ENCODE measurements at places on chromosomes 12 and 14.
A peak's percentile ranks its signal among the peaks of the same experiment; 100 is the strongest.

DNA sequence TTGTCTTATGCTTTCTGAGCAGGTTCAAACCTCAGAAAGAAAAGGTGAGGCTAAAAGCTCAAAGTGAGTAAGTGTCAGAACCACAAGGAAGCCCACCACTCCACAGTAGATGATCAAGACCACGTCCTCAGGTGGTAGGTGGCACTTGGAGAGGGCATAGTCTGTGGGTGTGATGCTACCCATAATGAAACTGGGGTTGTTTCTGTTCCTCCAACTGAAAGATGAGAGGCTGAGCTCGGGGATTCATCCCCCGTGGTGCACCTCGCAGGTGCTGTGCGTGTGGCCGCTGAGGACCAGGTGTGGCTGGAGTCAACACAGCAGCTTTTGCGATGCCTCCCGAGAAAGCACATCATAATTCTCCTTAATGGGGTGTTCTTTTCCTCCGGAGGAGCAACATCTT, 285.7 kb downstream of the TTC8 start:
- no peak for DNase-seq

- DNase-seq: no peak
These were observed 64.4 kb downstream of the RGS6 start for GRCh38 chr14:71996610-71997009.

- DNase-seq: no peak
These were observed 5.5 kb downstream of the KRT5 start for GRCh38 chr12:52514471-52515318.

DNA sequence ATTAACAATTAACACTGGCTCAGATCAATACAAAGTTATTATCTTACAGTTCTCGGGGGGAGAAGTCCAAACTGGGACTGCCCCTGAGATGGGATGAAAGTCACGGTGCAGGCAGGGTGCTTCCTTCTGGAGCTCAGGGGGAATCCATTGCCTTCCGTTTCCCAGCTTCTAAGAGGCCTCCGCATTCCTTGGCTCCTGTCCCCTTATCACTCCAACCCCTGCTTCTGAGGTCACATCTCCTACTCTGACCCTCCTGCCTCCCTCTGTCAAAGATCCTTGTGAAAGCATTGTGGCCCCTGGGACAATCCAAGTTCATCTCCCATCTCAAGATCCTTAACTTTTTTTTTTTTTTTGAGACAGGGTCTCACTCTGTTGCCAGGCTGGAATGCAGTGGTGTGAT, 30.8 kb downstream of the SCARB1 start:
- no peak for DNase-seq

DNA sequence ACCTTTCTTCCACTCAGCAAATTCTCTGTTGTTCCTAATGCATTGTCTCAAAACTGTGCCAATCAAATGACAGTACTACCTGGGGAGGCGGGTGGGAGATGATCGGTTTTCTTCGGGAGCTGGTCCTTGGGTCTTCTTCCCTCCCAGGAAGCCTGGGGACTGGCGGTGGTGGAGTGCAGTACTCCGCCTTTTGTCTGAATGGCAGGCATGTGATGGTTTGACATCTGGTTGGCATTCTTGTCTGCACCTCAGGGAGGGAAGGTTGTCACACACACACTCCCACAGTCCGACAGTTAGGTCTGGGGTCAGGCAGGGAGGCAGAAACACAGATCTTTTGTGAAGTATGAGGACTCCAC, 114.8 kb downstream of the SNAPC1 start:
- DNase-seq: no peak

DNA sequence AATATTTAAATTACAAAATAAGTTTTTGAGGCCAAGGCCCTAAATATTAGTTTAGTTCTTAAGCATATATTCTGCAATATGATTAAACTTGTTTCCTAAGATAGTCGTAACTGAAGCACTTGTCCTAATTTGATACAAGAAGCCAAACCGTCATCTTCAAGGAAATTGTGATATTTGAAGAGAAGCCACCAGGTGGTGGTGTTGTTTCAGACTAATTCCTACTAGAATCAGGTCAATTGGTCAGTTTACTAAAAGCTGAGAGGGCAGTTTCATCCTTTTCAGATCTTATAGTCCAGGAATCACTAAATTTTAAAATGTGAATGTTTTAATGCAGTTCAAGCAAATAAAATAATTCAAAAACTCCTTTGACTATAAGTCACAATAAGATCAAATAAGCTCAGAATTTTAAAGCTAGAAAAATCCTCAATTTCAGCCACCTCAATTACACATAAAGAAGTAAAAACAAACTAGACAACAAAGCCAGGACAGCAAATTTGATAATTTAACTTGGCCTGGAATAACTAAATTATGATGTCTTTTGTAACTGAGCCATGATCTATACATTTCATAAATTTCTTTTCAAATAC, 7.1 kb upstream of the ARL1 start:
- DNase-seq: peak; percentile 59

DNA sequence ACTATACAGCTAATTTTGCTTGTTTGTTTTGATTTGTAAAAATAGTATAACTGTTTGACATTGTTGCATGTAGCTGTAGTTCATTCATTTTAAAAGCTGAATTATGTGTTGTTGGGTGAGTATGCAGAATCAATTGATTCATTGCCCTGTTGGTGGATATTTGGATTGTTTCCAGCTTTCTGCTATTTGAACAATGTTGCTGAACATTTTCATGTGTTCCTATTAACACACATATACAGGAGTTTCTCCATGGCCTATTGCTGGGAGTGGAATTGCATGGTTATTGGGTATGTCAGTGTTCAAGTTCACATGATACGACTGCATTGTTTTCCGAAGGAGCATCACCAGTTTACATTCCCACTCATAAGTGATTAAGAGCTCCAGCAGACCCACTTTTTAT, 75.3 kb downstream of the SRGAP1 start:
- DNase-seq: no peak

DNA sequence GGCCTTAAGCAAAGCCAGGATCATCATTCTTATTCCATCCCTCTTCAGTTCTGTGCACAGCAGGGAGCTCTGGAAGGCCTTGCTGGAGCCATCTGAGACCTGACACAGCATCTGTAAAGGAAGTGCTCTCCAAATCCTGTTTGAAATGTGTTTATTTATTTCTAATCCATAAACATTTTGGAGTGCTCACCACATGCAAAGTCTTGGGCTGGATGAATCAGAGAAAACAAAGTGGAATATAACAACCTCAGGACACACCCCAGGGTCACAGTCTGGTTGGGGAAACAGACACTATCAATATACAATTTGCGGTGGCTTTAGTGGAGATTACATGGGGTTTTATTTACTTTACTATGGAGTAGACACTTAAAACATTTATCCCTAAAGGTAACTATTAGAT, 54.3 kb downstream of the BMP4 start:
- no peak for DNase-seq

GRCh38 chr12:132506328-132507160, 16.6 kb downstream of the FBRSL1 start:
- DNase-seq: no peak

DNA sequence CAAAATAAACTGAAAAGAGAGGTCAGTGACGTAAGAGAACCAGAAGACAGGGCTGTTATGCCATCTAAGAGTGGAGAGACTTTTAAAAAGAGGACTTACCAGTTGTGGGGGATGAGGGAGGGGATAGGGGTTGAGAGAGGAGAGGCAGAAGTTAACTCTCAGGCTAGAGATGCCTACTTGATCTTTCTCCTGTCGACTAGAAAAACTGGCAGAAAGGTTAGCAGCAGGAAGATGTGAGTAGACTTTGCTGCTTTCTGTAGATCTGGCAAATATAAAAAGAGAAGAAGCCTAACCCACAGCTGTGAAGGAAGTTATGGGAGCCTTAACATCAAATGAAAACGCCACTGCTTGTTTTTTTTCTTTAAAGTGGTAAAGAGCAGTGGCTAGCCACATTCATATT, 10.7 kb downstream of the CREBL2 start:
- peak; percentile 41 for DNase-seq

GRCh38 chr12:47207829-47208248, 128.1 kb upstream of the AMIGO2 start:
- no peak for DNase-seq

GRCh38 chr14:81350344-81351130, 49.6 kb downstream of the STON2 start:
- no peak for DNase-seq

- no peak for DNase-seq
These were observed 414.8 kb upstream of the LMO3 start for GRCh38 chr12:17020765-17021164.

- DNase-seq: no peak
These were observed 25.0 kb downstream of the CFAP54 start for GRCh38 chr12:96514328-96514727.

GRCh38 chr14:93304771-93305170, 28.1 kb downstream of the BTBD7 start:
- DNase-seq: no peak

- DNase-seq: no peak
These were observed 9.4 kb downstream of the CARMIL3 start for GRCh38 chr14:24060984-24061913.

- DNase-seq: no peak
These were observed 50.3 kb upstream of the TRIM9 start for GRCh38 chr14:51145246-51145645.

- DNase-seq: no peak
These were observed 289.0 kb upstream of the RPL10L start for GRCh38 chr14:46940611-46941010.

GRCh38 chr12:131386781-131387180, 324.1 kb upstream of the SFSWAP start:
- no peak for DNase-seq

GRCh38 chr14:87975636-87976035, 17.3 kb downstream of the GALC start:
- peak; percentile 26 for DNase-seq

DNA sequence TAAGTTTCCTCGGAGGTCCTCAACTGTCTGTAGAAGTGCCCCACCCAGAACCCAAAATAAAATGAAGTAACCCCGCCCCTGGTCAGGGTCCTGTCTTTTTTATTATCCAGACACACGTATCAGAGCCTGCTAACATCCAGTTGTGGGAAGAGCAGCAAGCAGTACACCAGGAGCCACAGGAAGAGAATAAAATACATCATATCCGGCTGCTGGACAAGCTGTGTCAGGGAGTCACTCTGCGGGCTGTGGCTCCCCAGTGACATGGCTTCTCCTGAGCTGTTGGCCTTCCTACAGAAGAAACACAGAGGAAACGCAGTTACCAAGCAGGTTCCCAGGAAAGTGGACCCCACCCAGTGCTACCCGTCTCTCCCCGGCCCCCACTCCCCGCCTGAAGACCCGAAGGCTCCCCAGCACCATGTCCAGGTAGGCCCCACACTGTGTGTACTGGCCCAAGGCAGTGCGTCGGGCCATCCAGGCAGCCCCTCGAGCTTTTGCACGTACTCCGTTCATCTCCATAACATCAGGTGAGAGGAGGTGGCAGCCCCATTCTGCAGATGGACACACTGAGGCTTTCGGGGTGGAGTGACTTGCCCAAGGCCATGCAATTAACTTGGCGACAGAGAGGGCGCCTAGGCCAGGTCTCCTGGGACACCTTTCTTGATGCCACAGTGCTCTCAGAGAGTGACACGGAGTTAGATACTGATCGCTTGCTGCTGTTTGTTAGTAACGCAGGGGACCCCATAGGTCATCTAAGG, 34.3 kb upstream of the DICER1 start:
- DNase-seq: no peak

- no peak for DNase-seq
These were observed 30.8 kb downstream of the RPS6KA5 start for GRCh38 chr14:91029456-91030217.

GRCh38 chr12:66531766-66532165, 147.1 kb downstream of the GRIP1 start:
- no peak for DNase-seq

DNA sequence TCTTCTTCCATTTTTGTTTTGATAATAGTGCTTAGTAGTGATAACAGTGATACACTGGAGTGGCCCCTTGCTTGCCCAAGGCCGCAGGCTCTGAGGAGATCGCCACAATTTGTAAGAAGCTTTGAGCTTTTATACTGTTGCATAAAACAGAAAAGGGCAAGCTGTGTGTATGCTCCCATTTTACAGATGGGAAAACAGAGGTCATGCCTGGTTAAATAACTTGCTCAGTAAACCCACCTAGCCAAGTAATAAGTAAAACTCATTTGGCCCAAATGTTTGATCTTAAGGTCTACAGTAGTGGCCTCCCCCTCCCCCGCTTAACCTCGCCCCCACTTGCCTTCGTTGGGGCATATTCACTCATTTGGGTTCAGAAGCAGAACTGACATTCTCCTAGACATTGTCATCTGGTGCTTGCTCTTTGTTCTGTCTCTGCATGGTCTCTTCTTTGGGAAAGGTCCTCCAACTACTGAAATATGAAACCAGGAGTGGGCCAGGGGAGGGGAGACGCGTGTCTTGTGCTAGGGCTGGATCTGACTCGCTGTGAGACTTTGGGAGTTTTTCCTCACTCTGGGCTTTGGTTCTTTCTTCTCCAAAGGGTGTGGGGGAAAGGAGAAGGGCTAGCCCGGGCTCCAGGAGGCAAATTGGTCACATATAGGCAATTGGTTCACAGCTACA, 88.1 kb downstream of the PAPOLA start:
- no peak for DNase-seq

- no peak for DNase-seq
These were observed 369.7 kb upstream of the SYT1 start for GRCh38 chr12:78494911-78495310.

DNA sequence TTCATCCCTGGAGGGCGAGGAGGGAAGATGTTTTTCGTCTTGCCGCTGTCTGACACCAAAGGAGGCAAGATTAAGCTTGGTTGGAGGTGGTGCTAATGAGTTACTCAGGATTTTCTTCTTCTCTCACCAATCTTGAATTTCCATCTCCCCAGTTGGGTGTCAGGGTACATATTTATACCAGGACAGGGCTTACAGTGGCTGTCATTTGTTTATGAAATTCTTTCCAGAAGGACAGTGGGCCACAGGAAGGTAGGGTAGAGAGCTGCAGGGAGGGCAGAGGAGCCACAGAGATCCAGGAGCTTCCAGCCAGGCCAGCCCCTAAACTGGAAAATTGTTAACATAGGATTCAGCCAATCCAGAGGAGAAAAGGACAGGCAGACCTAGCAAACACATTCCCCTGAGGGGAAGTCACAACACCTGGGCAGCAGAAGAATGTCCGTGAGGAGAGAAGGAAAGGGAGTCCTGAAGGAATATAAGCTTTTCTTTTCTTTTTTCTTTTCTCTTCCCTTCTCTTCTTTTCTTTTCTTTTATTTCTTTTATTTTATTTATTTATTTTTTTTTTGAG, 40.5 kb downstream of the IRF2BPL start:
- DNase-seq: peak; percentile 82

DNA sequence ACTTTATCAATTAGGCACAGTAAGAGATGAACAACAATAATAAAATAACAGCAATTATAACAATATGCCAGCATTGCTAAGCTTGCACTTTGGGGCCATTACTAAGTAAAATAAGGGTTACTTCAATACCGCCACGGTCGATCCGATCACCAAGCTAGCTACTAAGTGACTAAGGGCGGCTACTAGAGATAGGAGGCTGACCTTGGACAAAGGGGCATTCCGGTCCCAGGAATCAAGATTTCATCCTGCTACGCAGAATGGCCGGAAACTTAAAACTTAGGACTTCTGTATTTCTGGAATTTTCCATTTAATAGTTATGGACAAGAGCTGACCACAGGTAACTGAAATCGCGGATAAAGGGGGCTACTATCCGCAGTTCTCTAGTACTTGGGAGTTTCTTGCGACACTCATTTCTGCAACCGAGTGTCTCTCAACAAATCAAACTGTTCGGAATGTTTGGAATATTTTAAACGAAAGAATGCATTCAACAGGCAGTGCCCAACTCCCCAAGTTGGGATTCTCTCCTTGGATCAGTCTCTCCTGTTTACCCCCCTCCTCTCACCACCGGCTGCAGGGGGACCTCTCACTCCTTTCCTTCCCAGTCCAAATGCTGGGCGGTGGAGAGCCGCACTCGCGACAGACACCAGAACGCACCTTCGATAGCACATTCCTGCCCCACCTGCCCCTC, 650 bp downstream of the HEBP1 start:
- no peak for DNase-seq

- DNase-seq: no peak
These were observed 88.5 kb upstream of the DACT1 start for GRCh38 chr14:58549105-58549757.

Data from trophoblast cell (in vitro differentiated cells and primary cell).